Activated CD4-positive, alpha-beta T cell treated with anti-CD3 and anti-CD28 coated beads, Interleukin-2, amount 10 ng/mL, durations not matched to agents 24 days and 14 days (primary cell): ENCODE measurements at places on chromosomes 13 and 19. TPM values are rescaled to one million over a fixed set of nuclear protein-coding genes. Genes with fewer than 3 reads are reported as not detected.
A peak's percentile ranks its signal among the peaks of the same experiment; 100 is the strongest.

DNA sequence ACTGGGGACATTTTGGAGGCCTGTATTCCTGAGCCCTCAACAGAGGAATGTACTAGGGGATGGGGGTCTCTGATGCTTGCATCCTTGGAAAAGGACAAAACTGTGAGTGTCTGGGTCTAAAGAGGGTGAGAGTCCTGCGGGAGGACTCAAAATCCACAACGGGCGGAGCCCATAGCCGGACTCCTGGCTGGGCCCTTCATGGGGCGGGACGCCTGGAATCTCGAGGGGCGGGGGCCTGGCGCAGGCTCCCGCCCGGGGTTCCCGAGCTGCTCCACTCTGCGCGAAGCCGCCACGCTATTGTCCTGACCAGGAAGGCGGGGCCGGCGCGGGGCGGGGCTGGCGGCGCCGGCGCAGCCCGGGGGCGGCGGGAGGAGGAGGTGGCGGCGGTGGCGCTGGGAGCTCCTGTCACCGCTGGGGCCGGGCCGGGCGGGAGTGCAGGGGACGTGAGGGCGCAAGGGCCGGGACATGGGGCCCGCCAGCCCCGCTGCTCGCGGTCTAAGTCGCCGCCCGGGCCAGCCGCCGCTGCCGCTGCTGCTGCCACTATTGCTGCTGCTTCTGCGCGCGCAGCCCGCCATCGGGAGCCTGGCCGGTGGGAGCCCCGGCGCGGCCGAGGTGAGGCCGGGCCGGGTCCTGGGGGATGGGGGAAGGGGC is at the start of gene APLP1:
TSS of gene APLP1 (plus strand) at position 403 of the 651 bp plus-strand sequence. CDS start at position 466, 63 bp downstream.
- DNase-seq, result peak; percentile 94

DNA sequence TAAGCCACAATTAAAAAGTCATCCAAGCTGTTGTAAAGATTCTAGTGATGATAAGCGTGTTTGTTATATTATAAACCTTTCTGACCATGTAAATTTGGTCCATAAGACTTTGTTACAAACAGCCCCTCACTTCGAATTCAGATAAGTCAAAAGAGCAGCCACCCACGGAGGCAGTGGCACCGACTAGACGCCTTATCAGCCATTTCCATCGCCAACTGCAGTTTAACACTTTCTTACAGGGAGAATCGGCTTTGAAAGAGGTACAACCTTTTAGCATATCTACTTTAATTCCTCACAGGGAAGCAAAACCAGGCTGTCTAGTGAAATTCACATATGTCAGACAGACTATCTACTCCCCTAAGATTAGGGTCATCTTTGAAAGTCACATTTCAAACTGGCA is 47.5 kb downstream of the SOX21 start:
- no peak for DNase-seq

DNA sequence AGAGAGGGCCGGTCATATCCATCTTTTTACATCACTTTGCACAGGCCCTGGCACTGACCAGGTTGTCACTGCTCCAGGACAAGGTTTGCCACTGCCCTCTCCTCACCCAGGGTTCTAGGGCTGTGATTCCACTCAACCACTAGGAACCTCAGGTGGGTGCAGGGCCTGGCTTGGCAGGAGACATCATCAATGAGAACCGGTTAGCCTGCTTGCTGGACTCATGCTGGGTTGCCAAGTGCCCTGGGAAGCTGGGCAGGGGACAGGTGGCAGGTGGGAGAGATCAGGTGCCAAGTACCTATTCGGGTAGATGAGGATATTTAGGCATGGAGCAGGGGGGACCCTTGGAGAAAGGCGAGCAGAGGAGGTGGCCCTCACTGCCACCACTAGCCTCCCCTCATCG is 4.2 kb upstream of the CERS4 start:
- no peak for DNase-seq

DNA sequence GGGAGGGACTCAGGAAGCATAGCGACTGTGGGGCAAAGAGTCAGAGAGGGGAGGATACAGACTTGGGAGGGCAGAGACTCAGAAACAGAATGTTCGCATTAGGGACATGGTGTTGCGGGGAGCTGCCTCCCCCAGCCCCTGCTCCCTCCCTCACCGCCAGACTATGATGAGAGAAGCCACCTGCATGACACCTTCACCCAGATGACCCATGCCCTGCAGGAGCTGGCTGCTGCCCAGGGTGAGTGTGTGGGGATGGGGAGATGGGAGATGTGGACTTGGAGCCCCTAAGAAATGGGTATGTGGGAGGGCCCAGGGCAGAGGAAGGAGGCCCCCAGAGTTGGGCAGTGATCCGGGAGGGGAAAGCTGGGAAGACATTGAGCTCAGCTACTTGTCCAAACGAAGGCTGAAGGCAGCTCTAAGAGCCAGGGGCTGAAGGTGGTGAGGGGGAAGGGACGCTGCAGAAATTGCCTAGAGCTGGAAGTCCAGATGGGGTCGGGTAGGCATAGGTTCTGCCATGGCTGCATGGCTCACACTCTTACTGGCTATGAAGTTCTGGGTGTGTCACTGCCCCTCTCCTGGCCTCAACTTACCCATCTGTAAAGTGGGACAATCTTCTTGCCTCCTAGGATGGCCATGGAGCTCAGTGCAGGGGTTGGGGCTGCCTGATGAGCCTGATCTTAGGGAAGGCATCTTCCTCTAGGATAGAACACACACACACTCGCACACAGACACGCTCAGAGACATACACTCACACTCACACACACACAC is 1.4 kb downstream of the SPACA6 start:
- no peak for DNase-seq

GRCh38 chr13:44695520-44695919 is 119.4 kb upstream of the TSC22D1 start:
- no peak for DNase-seq

- no peak for DNase-seq
These were observed 11.9 kb downstream of the ADAT3 start for GRCh38 chr19:1917146-1917545.

- DNase-seq, result no peak
These were observed 1.1 kb downstream of the ADAMTS10 start for GRCh38 chr19:8609279-8610040.

DNA sequence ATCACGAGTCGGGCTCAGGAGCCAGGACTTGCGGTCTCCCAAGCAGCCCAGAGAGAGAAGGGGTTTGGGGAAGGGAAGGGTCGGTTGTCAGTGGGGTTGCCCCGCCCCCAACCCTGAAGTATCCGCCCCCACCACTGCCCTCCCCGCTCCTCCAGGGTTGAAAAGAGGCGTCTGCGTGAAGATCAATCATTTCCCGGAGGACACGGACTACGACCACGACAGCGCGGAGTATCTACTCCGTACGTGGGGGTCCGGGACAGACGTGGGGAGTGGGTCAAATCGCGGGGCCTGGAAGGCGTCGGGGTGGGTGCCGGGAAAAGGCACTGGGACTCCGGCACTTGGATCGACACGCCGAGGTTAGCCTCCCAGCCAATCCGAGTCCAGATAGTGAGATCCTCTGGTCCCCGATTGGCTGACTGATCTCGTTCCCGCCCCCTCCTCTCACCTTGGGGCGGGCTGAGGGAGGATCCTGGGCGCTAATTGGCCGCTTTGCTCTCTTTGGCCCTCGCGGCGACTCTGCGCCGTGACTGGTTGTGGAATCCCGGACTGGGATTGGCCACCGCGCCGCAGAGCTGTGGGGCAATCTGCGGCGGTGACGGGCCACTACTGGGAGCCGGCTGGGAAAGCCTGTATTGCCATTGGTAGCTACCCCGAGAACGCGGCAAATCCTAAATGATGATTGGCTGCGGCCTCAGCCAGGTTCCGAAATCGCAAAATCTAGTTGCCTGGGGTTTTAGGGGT is 13.3 kb upstream of the CACNG6 start:
- peak; percentile 56 for DNase-seq

GRCh38 chr19:50718255-50719118 is 1.1 kb downstream of the SHANK1 start:
- DNase-seq, result no peak

DNA sequence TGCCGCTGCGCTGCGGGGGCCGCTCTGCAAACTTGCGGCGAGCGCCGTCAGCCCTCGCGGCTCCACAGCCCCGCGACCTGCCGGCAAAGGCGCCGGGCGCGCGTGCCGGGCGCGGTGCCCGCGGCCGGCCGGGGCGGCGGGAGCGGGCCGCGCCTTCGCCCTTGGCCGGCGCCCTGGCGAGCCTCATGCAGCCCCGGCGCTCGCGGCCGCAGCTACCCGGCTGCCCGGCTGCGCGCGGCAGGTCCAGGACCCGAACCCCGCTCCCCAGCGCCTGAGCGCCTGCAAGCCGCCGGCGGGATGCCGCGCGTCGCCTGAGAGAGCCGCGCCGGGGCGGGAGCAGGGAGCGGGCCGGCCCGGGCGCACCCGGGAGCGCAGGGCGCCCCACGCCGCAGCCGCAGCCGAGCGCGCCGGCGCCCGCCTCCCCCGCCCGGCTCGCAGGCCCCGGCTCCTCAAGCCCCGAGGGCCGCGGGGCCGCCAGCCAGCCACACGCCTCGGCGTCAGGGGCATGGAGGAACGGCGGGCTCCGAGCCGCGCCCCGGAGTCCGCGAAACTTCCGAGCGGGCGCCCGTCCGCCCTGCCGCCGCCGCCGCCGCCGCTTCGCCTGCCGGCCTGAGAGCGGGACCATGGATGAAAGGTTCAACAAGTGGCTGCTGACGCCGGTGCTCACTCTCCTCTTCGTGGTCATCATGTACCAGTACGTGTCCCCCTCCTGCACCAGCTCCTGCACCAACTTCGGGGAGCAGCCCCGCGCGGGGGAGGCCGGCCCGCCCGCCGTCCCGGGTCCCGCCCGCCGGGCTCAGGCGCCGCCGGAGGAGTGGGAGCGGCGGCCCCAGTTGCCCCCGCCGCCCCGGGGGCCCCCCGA is 564 bp downstream of the HS6ST3 start:
- peak; percentile 52 for DNase-seq

The LILRB1 gene
- 0.33 TPM in 1 of 2 replicates, not detected in the other for total RNA-seq

The ZNF555 gene
- total RNA-seq, result 0.90 and 0.98 TPM in 2 replicates

The CGB3 gene
- total RNA-seq, result not detected in 2 replicates

The KBTBD6 gene
- total RNA-seq, result 6.3 and 6.8 TPM in 2 replicates

The ERICH4 gene
- total RNA-seq, result not detected in 2 replicates
